ENCODE measurements at places on chromosomes 6 and 20. TPM values are rescaled to one million over a fixed set of nuclear protein-coding genes. Genes with fewer than 3 reads are reported as not detected.

GRCh38 chr6:117276778-117277316, 11.5 kb downstream of the VGLL2 start:
- no peak for DNase-seq
- no peaks in the 10 kb centered on the region for H3K36me3 ChIP-seq
- no peak overlapping the region for H3K27ac ChIP-seq
- H3K4me3 ChIP-seq: no peak overlapping the region
- H3K4me1 ChIP-seq: no peaks in the 10 kb centered on the region

DNA sequence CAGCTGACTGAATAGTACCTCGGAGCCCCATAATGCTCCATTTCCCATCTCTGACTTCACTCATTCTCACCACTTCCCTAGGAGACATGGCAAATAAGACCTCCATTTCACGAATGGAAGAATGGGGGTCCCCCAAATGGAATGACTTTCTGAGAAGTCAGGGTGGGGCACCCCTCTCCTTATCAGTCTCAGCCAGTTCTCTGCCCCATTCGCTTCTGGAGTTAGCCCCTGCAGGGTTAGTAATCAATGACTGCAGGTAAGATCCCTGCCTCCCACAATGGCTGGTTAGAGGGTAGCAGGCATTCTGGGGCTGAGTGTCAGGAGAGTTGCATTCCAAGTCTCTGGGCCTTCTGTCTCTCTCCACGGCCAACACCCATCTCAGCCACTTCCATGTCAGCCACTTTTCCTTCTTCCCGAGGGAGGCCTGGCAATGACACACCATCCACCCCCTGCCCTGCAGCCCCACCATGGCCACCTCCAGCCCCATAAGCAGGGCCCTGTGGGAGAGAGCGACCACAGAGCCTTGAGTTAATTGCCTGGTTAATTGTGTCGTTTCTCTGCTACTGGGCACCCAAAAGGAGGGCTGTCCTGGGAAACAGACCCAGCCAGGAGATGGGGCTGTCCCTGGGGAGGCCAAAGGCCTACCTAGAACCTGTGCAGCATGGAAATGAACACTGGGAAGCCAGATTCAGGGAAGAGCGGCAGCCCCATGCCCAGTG, 13.4 kb downstream of the CCDC167 start:
- no peak overlapping the region for H3K4me3 ChIP-seq
- H3K4me1 ChIP-seq: peaks cover 7% of the 10 kb centered on the region
- no peak overlapping the region for H3K27ac ChIP-seq
- no peak for DNase-seq

ATP6V1G2 gene
- total RNA-seq: 2.9 TPM

HEBP2 gene
- 37.9 TPM for total RNA-seq

- H3K4me3 ChIP-seq: no peak overlapping the region
- H3K4me1 ChIP-seq: no peaks in the 10 kb centered on the region
- DNase-seq: no peak
These were observed 472.1 kb upstream of the MARCKS start for GRCh38 chr6:113385020-113385431.

TTLL9 gene
- total RNA-seq: not detected

DNA sequence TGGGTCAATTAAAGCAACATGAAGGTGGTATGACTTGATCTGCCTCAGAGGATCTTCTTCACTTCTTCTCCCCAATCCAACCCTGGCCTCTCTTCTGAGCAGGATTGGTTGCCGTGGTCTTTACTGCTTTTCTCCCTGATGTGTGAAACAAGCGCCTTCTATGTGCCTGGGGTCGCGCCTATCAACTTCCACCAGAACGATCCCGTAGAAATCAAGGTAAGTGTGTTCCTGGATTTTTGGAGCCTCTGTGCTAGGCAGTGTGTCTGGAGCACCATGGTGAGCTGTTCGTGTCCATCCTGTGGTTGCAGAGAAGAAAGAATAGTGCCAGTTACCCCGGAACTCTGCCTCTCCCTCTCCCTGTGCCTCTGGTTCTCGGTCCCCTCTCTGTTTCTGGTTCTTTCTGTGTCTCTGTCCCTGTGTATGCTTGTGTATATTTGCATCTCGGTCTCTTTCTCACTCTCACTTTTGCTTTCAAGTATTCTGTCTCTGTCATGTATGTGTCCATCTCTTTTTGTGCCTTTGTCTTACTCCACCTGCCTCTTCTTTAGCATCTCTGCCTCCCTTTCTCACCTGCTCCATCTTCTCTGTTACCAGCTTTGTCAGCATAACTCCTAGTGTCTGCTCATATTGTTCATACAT, 23.5 kb downstream of the TM9SF4 start:
- no peaks in the 10 kb centered on the region for H3K27me3 ChIP-seq
- no peak for DNase-seq
- H3K27ac ChIP-seq: no peak overlapping the region
- H3K4me3 ChIP-seq: no peak overlapping the region
- H3K4me1 ChIP-seq: no peaks in the 10 kb centered on the region
- peaks cover 8% of the 10 kb centered on the region for H3K36me3 ChIP-seq

DNA sequence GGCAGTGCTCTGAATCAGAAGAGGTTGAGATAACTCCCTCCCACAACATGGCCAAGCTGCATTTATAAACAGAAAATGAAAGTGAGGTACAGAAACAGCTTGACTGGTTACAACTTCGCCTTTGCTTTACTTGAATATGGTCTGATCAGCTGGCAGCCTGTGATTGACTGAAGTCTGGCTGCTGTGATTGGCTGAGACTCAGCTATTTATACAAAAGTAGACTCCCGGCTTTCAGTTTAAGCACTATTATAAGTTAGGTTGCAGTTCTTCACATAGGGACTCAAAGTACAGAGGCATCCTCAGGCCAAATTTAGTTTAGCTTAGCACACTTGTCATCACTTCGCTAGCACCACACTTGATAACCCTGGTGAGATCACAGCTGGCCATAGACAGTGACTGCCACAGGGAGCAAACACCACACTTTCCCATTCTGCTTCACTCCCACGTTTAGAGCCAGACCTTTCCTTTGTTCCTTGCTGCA, 362.6 kb downstream of the EPM2A start:
- no peaks in the 10 kb centered on the region for H3K27me3 ChIP-seq
- DNase-seq: no peak
- no peaks in the 10 kb centered on the region for H3K36me3 ChIP-seq
- H3K4me1 ChIP-seq: no peaks in the 10 kb centered on the region

GRCh38 chr6:162123797-162124196, 603.8 kb downstream of the PRKN start:
- no peaks in the 10 kb centered on the region for H3K27me3 ChIP-seq
- no peaks in the 10 kb centered on the region for H3K36me3 ChIP-seq
- no peak for DNase-seq
- H3K4me3 ChIP-seq: no peak overlapping the region

DNA sequence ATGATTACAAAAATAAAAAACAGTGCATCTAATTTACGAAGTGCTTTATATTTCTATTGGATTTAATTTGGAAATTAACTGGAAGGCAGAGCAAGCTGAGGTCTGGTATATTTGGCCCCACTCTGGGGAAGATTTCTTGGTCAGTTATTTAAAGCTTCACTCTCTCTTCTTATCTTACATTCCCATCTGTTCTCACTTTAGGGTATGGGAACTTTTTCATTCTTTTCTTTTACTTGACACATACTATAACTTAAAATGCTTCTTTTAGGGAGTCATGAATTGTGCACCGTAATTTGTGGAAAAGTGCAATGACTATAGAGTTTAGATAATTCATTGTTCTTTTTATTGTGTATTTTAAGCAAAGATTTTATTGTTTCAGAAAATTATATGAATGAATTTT, 170.4 kb downstream of the BCKDHB start:
- no peaks in the 10 kb centered on the region for H3K36me3 ChIP-seq
- no peak overlapping the region for H3K4me3 ChIP-seq
- H3K27me3 ChIP-seq: no peaks in the 10 kb centered on the region
- H3K27ac ChIP-seq: no peak overlapping the region
- no peaks in the 10 kb centered on the region for H3K4me1 ChIP-seq
- DNase-seq: no peak

DNA sequence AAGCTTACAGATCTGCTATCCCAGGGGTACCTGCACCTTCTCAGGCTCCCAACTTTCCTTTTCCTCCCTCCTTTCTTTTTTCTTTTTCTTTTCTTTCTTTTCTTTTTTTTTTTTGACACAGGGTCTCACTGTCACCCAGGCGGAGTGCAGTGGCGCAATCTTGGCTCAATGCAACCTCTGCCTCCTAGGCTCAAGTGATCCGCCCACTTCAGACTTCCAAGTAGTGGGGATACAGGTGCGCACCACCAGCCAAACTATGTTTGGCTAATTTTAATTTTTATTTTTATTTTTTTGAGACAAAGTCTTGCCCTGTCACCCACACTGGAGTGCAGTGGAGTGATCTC, 36.0 kb downstream of the PIM1 start:
- H3K27ac ChIP-seq: no peak overlapping the region
- no peaks in the 10 kb centered on the region for H3K36me3 ChIP-seq
- no peaks in the 10 kb centered on the region for H3K27me3 ChIP-seq
- H3K4me1 ChIP-seq: no peaks in the 10 kb centered on the region
- H3K4me3 ChIP-seq: no peak overlapping the region

RIMS1 gene
- 2.3 TPM for total RNA-seq

LBP gene
- 0.48 TPM for total RNA-seq

DNA sequence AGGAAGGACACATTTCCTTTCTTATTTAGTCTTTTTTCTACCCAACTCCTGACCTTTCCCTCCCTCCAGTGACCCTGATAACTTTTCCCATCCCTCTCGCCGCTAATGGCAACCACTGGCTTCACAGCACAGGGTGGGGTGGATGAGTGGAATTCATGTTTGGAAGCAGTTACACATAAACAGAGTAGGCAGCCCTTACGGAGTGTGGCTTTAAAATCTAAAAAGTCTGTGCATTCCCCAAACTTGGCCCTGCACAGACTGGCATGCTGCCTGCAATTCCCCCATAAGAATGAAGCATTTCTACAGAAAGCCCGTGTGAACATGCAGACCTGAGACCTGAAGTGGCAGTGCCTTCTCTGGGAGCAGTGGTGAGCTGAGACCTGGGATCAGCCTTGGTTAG, 275.9 kb upstream of the PRND start:
- DNase-seq: no peak
- H3K27ac ChIP-seq: no peak overlapping the region
- H3K4me3 ChIP-seq: no peak overlapping the region
- no peaks in the 10 kb centered on the region for H3K36me3 ChIP-seq
- no peaks in the 10 kb centered on the region for H3K27me3 ChIP-seq
- peaks cover 3% of the 10 kb centered on the region for H3K4me1 ChIP-seq

DNA sequence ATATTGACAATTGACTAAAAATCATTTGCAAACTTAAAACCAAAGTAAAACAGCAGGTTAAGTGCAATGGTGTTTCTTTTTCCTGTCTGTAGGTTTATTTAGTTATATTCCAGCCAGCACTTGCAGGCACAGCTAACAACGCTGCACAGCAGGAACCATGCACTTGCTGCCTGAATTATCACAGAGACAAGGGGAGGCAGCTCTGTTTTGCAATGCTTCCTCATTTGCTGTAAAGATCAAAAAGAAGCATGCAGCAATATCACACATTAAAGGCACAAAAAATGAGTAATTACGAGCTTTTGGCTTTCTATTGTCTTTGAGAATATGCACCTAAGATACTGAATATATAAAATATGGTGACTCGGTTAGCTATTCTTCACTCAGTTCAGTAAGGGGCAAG, 241.9 kb downstream of the EPHA7 start:
- no peaks in the 10 kb centered on the region for H3K4me1 ChIP-seq
- DNase-seq: no peak
- no peak overlapping the region for H3K4me3 ChIP-seq
- H3K27ac ChIP-seq: no peak overlapping the region
- no peaks in the 10 kb centered on the region for H3K36me3 ChIP-seq
- no peaks in the 10 kb centered on the region for H3K27me3 ChIP-seq

GRCh38 chr6:153073841-153074240, 57.2 kb downstream of the RGS17 start:
- no peak overlapping the region for H3K4me3 ChIP-seq
- no peaks in the 10 kb centered on the region for H3K27me3 ChIP-seq
- no peak overlapping the region for H3K27ac ChIP-seq
- no peaks in the 10 kb centered on the region for H3K36me3 ChIP-seq

DNA sequence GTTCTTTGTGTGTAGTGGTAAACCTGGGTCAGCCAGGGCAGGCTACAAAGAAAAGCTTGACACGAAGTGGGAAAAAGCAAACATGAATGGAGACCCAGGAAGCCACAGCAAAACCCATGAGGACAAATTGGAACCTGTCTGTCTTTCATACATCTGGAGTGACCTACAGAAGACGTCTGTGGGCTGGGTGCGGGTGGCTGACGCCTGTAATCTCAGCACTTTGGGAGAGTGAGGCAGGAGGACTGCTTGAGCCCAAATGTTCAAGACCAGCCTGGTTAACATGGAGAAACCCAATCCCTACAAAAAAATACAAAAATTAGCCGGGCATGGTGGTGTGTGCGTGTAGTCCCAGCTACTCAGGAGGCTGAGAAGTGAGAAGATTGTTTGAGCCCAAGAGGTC, 114.8 kb downstream of the PRND start:
- DNase-seq: no peak
- H3K4me1 ChIP-seq: no peaks in the 10 kb centered on the region
- H3K4me3 ChIP-seq: no peak overlapping the region

- no peak for DNase-seq
- H3K27ac ChIP-seq: no peak overlapping the region
- H3K4me1 ChIP-seq: no peaks in the 10 kb centered on the region
These were observed 178.1 kb downstream of the BACH2 start for GRCh38 chr6:90118581-90118980.

- H3K27me3 ChIP-seq: no peaks in the 10 kb centered on the region
- no peak overlapping the region for H3K27ac ChIP-seq
- H3K4me1 ChIP-seq: no peaks in the 10 kb centered on the region
- H3K36me3 ChIP-seq: no peaks in the 10 kb centered on the region
These were observed 202.1 kb upstream of the CNR1 start for GRCh38 chr6:88368071-88368787.

DNA sequence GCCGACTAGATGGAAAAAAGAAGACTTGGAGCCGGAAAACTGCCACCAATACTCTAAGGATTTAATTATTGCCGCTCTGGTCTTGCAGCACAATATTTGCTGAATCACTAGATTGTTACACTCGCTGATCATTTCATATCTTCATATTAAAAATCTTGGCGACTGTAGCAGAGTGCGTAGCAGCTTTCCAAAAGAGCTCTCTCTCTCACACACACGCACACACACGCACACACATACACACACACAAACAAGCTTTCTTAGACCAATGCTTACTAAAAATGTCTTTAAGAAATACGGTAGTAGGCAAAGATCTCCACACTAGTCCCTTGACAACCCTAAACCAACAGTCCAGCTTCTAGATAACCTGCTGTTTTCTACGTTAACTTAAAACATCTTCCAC, 7.7 kb downstream of the GRIK2 start:
- H3K27me3 ChIP-seq: peaks cover 48% of the 10 kb centered on the region
- no peak for DNase-seq
- peak overlapping the region; percentile 65 for H3K4me3 ChIP-seq

DNA sequence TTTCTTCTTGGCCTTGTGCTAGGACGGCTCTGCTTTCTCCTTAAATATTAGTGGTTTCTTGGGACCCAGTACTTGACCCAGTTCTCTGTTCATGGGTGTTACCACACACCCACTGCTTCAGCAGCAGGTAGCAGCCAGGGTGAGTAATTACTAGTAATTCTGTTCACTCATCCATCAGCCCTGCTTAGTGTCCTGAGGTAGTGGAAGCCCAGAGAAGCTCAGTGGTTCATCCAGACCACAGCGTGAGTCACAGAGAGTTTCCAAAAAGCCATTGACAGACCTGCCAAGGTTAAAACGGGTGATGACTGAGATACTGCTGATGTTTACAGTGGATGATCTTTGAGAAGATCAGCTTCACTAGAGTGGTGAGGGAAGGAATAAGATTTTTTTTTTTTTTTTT, 51.7 kb upstream of the HINT3 start:
- H3K27me3 ChIP-seq: no peaks in the 10 kb centered on the region
- DNase-seq: no peak
- H3K4me3 ChIP-seq: no peak overlapping the region
- no peaks in the 10 kb centered on the region for H3K36me3 ChIP-seq
